ENCODE measurements at places on chromosomes 7 and 10. TPM values are rescaled to one million over a fixed set of nuclear protein-coding genes. Genes with fewer than 3 reads are reported as not detected.

DNA sequence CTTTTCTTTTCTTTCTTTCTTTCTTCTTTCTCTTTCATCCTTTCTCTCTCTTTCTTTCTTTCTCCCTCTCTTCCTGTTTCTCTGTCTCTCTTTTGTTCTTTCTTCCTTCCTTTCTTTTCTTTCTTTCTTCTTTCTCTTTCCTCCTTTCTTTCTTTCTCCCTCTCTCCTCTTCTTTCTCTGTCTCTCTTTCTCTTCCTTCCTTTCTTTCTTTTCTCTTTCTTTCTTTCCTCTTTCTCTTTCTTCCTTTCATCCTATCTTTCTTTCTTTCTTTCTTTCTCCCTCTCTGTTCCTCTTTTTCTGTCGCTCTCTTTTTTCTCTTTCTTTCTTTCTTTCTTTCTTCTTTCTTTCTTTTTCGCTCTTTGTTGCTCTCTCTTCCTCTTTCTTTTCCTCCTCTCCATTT is 1149.2 kb upstream of the AUTS2 start:
- no peak for DNase-seq

- DNase-seq: no peak
These were observed 129.4 kb downstream of the NRBF2 start for GRCh38 chr10:63262430-63263073.

DNA sequence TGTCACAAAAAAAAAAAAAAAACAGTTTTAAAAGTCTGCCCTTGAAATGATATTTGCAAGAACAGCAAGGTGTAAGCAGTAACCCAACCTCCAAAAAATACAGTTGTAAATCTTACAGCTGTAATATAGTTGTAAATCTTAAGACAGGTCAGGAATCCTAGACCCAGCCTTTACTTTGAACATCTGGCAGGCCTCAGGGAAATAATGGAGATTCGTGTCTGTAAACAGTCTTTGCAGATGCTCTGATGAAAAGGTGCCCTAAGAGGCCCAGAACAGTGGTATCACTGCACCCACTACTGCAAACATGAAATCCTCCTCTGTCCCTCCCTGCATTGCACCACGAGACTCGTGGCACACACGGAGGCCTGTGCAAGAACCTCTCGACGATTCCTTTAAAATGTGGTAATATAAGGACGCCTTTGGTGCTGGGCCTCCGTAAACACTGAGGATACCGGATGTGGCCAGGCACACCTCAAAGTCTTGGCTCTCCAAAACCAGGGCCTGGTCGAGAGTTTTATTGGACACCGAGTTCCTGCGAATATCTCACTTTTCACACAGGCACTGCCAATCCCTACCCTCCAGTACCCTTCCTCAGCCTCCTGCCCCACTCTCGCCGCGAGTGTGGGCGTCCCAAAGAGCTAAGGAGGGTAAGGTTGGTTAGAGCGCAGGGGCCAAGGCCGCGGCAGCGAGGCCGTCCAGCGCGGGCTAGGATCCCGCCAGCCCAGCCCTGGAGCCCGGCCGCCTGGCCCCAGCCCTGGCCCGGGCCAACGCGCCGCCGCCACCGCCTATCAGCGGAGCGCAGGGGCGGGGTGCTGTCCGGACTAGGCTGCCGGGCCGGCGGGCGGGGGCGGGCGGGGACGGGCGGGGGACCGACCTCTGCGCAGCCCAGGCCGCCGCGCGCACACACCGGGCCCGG is at the start of gene REEP3:
TSS of gene REEP3 (plus strand) at position 902 of the 916 bp plus-strand sequence. CDS start 145 bp downstream, outside the sequence.
- peak; percentile 85 for DNase-seq

DNA sequence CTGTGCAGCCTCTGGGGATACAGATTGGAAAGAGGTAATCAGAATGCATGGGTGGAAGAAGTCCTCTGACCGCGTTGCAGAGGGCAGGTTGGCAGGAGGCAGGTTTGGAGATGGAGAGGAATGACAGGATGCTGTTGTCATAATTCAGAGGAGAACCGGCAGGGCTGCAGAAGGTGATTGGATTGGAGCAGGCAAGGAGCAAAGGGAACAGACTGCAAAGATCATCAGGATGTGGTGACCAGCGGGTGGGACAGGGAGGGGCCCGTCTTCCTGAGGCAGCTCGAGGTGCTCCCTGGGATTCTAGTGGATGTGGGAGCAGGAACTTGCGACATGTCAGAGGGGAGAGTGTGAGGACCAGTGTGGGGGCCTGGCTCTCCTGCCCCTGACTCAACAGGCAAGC is 78.5 kb upstream of the PPIF start:
- no peak for DNase-seq

GRCh38 chr7:97016381-97017191 is 8.0 kb downstream of the DLX5 start:
- no peak for DNase-seq

GRCh38 chr10:110035070-110035921 is 27.5 kb downstream of the ADD3 start:
- no peak for DNase-seq

DNA sequence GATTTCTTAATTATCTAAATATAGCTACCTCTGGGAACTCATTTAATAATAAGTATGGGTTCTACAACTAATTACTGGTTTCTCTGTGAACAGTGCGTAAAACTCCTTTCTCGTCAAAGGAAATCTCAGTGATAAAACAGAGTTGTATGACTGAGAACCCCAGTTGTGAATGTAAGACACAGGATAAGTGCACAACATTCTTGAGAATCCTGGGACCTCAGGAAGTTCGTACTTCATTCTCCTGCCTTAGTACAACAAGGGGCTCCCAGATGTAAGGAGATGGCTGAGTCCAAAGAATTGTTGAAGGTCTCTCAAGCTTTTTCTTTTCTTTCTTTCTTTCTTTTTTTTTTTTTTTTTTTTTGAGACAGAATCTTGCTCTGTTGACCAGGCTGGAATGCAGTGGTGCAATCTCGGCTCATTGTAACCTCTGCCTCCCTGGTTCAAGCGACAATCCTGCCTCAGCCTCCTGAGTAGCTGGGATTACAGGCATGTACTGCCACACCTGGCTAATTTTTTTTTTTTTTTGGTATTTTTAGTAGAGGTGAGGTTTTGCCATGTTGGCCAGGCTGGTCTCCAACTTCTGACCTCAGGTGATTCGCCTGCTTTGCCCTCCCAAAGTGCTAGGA is 12.5 kb downstream of the DENND10 start:
- no peak for DNase-seq

GRCh38 chr7:80967071-80967916 is 48.4 kb upstream of the SEMA3C start:
- DNase-seq: no peak

GRCh38 chr7:139358541-139359365 is 941 bp upstream of the LUC7L2 start:
- peak; percentile 17 for DNase-seq

DNA sequence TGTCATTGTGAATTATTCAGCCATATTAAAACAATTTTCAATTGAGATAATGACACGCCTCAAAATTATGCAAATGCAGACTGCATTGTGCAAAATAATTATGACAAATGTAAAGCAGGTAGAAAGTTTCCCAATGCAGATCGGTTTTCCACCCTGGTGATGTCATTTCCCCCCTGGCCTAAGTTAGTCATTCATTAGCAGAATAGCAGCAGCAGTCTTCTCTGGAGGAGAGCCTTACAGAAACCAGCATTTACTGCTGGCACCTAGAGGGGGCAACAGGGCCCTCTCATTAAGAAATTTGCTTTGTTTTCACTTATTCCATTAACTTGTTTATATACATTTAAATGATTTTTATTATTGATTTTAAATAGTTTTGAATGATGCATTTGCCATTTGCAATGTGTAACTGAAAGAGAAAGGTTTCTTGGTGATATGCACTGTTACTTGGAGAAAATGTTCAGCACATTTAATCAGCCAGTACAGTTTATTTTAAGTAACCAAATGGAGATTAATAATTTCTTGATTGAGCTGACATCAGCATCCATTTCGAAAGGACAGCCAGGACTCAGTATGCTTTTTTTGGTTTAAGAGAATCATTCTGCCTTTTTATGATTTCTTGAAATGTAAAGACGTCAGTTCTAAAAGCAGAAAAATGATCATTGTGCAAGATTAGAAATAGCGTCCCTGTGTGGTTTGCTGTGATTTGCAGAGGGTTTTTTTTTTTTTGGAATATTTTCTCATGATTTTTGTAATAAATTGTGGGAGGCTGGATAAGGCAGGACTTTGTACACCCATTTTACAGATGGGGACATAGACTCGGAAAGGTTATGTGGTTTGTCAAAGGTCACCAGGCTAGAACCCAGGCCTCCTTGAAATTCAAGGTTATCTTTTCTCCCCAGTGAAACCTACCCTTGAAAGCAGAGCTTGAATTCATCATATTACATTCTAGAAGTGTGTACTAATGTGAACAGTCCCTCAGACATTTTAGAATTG is 3.5 kb downstream of the ARID5B start:
- DNase-seq: peak; percentile 90

DNA sequence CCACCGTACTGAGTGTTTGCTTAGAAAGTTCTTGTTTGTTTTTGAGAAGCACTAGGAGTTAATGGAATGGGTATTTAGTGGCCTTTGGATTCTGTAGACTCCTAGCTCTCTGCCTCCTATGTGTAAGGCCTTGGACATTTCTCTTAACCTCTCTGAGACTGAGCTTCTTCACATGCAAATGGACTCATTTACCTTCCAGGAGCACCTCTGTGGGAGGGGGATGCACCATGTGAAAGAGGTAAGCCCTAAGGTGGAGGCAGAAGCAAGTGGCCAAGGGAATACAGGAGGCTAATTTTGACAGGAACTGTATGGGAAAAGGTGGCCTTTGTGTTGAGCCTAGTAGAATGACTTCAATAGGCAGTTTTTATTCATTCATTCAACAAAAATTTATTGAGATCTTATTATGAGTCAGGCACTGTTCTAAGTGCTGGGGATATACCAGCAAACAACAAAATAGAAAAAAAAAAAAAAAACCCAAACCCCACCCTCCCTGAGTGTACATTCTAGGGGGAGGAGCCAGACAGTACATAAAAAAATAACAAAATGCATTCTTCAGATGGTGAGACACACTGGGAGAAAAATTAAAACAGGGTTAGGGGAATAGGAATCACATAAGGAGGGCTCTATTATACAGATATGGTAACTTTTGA is 9.2 kb upstream of the EPHA1 start:
- no peak for DNase-seq

- peak; percentile 28 for DNase-seq
These were observed 274.7 kb downstream of the GFRA1 start for GRCh38 chr10:115998301-115998700.

DNA sequence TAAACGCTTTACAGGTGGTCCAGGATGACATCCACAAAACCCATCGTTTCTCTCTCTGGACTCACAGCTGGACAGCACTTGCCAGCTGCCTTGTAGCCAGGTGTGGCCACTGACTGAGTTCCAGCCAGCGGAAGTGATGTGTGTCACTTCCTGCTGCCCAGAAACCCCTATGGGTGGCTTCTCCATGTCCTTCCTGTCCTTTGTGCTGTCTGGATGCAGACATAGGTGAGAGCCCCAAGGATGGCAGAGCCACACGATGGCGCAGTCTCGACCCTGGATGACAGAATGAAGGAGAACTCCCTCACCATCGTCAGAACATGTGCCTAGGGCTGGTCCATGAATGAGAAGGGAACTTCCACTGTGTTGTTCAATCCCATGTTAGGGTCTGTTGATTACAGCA is 22.1 kb downstream of the NMT2 start:
- no peak for DNase-seq

DNA sequence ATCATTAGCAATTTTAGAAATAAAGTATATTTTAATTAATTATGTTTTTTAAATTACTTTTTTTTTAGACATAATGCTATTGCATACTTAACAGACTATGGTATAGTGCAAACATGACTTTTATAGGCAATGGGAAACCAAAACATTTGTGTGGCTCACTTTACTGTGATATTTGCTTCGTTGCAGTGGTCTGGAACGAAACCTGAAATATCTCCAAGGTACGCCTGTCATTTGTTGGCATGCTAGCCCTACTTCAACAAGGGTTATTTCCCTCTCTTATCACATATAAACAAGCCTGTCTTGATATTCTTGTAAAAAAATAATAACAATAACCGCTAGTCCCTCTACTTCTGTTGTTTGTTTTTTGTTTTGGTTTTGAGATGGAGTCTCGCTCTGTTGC is 74.2 kb downstream of the TYW1B start:
- DNase-seq: no peak

DNA sequence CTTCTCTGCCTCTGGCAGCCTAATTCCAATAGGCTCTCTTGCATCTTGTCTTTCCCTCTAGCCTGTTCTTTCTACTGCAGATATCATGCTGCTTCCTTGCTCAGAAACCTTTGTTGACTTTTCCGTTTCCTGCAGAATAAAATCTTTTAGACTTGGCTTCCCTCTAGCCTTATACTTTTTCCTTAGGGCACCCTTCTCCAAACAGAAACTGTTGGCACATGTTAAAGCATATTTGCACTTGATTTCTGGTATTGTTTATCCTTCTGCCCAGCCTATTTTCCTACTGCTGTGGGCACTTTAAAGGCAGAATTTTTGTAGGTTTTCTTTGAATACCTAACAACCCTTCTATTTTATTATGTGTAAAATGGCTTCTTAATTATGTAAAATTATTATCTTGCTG is 4.6 kb downstream of the GNAI1 start:
- DNase-seq: no peak

DNA sequence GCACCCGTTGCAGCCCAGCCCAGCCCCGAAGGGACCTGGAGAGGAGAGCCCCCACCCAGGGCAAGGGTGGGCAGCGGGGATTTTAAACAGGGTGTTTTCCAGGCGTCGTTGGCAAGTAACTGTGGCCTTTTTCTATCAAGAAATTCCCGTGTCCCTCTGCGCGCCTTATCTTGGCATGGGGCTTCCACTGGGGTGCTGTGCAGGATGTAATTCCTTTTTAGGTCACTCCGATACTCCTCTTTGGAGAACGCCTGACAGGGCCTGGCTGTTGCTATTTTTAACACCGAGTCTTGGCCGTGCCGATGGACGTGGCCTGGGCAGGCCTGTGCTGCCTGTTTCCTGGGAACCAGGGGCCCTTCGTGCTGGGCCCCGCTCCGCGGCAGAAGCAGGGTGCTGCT is 93.8 kb downstream of the INPP5A start:
- no peak for DNase-seq

- no peak for DNase-seq
These were observed 43.2 kb downstream of the CCNY start for GRCh38 chr10:35379226-35380137.

- DNase-seq: peak; percentile 3
These were observed 50.2 kb downstream of the LMBR1 start for GRCh38 chr7:156842740-156843140.

The UTF1 gene
- not detected for polyA plus RNA-seq

The PDE6C gene
- polyA plus RNA-seq: not detected

The CPVL gene
- 0.57 TPM for polyA plus RNA-seq

The LRRC4 gene
- polyA plus RNA-seq: 0.16 TPM

The MOGAT3 gene
- polyA plus RNA-seq: not detected

The COX15 gene
- polyA plus RNA-seq: 19.0 TPM

The PLEKHS1 gene
- polyA plus RNA-seq: not detected

The RASSF4 gene
- polyA plus RNA-seq: 3.4 TPM

The PNLIP gene
- not detected for polyA plus RNA-seq

The OR9A2 gene
- not detected for polyA plus RNA-seq

The HABP2 gene
- polyA plus RNA-seq: not detected
